Neuronal stem cell (in vitro differentiated cells): ENCODE measurements at places on chromosomes 3 and 15.
A peak's percentile ranks its signal among the peaks of the same experiment; 100 is the strongest.

DNA sequence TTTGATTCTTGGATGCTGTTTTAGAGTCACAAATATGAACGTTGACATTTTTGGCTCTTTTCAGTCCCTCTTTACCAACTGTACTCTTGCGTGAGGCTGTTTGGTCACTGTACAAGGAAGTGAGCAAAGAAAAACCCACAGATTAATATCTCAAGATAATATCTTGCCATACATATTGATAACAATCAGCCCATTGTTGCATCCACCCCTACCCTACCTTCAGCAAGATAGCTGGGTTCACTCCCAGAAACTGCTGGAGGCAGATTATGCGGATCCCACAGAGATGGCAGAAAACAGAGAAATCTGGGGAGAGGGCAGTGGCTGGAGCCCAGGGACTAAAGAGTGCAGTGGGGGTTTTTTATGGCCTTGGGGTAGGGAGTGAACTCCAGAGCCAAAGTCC lies 29.9 kb upstream of the MFSD1 start:
- no peak for DNase-seq

GRCh38 chr3:51498876-51499738 lies 708 bp downstream of the DCAF1 start:
- DNase-seq: peak; percentile 90

DNA sequence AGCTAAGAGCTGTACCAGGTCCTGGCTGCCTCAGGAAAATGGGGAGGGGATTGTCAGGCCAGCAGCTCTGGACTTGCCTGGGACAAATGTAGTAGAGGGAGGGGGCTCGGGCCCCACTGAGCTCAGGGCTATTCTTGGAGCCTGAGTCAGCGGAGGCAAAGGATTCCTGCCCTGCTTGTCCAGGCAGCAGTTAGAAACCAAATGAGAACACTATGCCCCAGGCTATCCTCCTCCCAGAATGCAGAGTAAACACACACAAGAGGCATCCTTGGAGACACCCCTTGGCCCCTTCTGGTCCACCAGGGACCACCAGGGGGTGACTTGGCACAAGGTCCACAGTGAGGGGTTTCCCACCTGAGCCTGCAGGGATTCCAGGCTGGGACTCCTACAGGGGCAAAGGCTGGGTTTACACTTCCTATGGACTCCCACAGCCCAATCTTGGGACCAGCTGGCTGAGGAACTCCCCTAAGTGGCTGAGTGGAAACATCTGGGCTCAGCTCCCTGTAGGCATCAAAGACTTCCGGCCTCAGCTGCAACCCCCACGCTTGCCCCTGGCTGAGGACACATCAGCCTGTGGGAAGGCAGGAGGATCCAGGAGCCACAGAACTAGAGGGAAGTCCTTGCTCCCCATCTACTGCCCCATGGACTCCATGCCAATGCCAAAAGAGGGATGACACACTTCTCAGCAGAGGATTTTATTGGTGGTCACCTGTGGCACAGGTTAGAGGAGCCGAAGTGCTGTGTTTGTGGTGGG lies 3.4 kb upstream of the COL7A1 start:
- DNase-seq: no peak

GRCh38 chr3:52446631-52447511 lies 2.0 kb upstream of the SEMA3G start:
- peak; percentile 78 for DNase-seq

- DNase-seq: no peak
Observed at GRCh38 chr3:131694376-131694775, 191.6 kb upstream of the MRPL3 start.

DNA sequence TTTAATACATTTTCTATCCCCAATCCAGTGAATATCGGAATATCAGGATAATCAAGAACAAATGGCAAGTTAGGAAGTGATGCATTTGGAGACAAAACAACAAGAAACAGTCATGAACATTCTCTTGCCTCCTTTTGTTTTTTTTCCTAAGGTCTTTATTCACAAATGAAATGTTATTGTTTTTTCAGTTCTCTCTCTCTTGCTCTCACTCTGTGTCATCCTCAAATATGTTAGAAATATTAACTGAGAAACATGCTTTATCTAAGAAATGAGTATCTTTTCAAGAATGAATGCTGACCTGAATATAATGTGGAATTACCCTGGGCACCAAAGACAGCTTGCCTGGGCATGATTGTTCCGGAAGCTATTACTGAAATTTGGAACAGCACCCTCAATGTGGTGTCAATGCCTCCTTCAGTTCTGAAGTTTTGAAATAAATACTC lies 51.3 kb downstream of the RBMS3 start:
- DNase-seq: no peak
